Sigmoid colon (tissue), 7 donors: ENCODE measurements at places on chromosomes 2 and 18. TPM values are rescaled to one million over a fixed set of nuclear protein-coding genes. Genes with fewer than 3 reads are reported as not detected.
A peak's percentile ranks its signal among the peaks of the same experiment; 100 is the strongest.

GRCh38 chr18:49161627-49162026 is 210.9 kb upstream of the SMAD7 start:
- no peaks in the 10 kb centered on the region for H3K36me3 ChIP-seq
- H3K27ac ChIP-seq: no peak overlapping the region
- H3K4me1 ChIP-seq: no peaks in the 10 kb centered on the region
- H3K27me3 ChIP-seq: no peaks in the 10 kb centered on the region

DNA sequence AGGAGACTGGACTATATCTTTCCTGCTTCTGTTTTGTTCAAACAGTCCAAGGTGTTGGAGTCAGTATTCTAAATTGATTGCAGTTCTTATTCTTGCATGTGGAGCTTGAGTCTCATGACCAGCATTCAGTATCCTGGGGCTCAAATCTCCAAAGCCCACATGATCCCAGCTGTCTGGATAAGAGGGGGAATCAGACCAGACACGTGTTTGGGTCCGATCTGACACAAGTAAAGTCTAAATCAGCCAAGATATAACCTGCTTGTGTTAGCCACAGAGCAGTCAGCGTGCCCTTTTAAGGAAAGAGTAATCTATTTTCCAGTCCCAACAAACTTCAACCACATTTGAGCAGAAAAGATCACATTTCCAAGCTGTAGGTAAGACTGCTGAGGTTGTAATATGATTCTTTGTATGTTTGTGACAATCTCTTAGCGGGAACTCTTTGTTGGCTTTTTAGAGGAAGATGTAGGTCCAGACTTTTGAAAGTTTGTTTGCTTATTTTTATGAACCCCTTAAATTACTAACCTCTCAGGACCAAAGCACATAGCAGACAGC is 334.6 kb downstream of the SLC4A3 start:
- no peaks in the 10 kb centered on the region for H3K36me3 ChIP-seq
- no peaks in the 10 kb centered on the region for H3K27me3 ChIP-seq
- no peaks in the 10 kb centered on the region for H3K4me1 ChIP-seq
- no peak overlapping the region for H3K4me3 ChIP-seq

GRCh38 chr18:9831036-9831722 is 54.6 kb upstream of the TXNDC2 start:
- H3K36me3 ChIP-seq: no peaks in the 10 kb centered on the region
- H3K4me3 ChIP-seq: no peak overlapping the region
- H3K4me1 ChIP-seq: peaks cover 45% of the 10 kb centered on the region
- peak overlapping the region; percentile 22 for H3K27ac ChIP-seq

GRCh38 chr2:8121826-8122513 is 559.9 kb upstream of the ID2 start:
- H3K27me3 ChIP-seq: no peaks in the 10 kb centered on the region
- H3K4me3 ChIP-seq: no peak overlapping the region
- H3K4me1 ChIP-seq: peaks cover 43% of the 10 kb centered on the region
- DNase-seq: no peak

GRCh38 chr2:52113338-52113737 is 1081.4 kb upstream of the NRXN1 start:
- no peak for DNase-seq
- H3K4me1 ChIP-seq: no peaks in the 10 kb centered on the region
- H3K36me3 ChIP-seq: no peaks in the 10 kb centered on the region
- H3K27me3 ChIP-seq: no peaks in the 10 kb centered on the region
- no peak overlapping the region for H3K27ac ChIP-seq

DNA sequence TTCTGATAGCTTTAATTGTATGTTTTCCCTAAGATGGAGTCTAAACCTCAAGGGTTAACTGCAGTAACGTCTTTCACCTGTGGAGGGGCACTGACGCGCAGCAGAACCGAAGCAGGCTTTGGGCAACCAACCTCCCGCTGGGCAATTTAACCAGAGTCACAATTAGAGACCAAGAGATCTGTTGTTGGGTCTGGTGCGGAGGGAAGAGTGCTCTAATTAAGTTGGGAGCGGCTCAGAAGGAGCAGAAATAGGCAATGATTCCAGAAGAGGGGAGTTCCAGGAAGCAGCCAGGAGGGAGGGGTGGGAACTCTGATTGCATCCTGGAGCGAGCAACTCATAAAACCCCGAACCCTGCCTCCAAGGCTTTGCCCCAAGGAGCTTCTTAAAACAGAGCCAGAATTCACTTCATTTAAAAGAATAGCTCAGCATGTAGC is 245.8 kb downstream of the PAX3 start:
- H3K27ac ChIP-seq: no peak overlapping the region
- H3K36me3 ChIP-seq: no peaks in the 10 kb centered on the region
- no peaks in the 10 kb centered on the region for H3K27me3 ChIP-seq

- DNase-seq: no peak
- no peaks in the 10 kb centered on the region for H3K27me3 ChIP-seq
- no peak overlapping the region for H3K27ac ChIP-seq
- H3K4me1 ChIP-seq: no peaks in the 10 kb centered on the region
- peaks cover 70% of the 10 kb centered on the region for H3K36me3 ChIP-seq
- H3K4me3 ChIP-seq: no peak overlapping the region
Measured at GRCh38 chr2:62874881-62875383, 169.4 kb downstream of the EHBP1 start.

DNA sequence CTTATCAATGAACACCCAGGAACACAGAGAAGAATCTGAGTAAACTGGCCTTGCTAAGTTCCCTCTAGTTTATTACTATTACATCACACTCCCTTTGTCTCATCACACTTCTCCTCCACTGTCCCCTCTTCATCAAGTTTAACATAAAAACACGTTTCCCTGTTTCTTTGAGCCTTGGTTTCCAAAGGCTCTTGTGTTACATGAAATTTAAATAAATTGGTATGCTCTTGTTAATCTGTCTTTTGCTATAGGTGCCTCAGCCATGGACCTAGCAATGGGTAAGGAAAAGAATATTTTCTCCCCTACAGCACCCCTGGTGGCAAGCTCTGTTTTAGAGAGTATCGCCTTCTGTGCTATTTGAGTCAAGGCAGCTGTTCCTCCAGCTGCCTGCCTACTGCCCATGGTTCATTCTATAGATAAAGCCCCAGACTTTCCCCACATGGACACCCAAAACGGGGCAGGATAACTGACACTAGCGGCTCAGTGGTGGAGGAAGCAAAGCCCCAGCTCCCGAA is 31.8 kb downstream of the TGIF1 start:
- no peaks in the 10 kb centered on the region for H3K27me3 ChIP-seq
- H3K4me3 ChIP-seq: no peak overlapping the region
- no peak for DNase-seq
- H3K36me3 ChIP-seq: no peaks in the 10 kb centered on the region

DNA sequence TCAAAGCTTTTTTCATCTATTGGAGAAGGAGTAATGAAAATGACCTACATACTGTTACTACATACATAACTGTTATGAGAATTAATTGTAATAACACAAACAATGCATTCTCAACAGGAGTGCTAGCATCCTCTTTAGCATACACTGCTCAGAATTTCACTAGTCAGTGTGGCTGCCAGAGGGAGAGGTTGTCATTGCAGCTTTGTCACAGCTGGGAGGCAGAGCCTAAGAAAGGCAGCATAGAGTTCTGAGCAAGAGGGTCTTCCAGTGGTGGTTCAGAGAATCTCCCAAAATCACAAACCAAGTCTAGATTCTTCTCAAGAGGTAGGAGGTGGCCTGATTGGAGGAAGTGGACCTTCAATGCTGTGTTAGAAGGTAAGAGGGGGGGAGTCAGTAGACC is 286.7 kb upstream of the CYRIA start:
- no peaks in the 10 kb centered on the region for H3K36me3 ChIP-seq
- no peak overlapping the region for H3K27ac ChIP-seq
- no peak for DNase-seq
- H3K4me1 ChIP-seq: no peaks in the 10 kb centered on the region
- no peak overlapping the region for H3K4me3 ChIP-seq
- no peaks in the 10 kb centered on the region for H3K27me3 ChIP-seq

GRCh38 chr18:36758623-36759022 is 70.2 kb downstream of the TPGS2 start:
- no peak overlapping the region for H3K4me3 ChIP-seq
- H3K4me1 ChIP-seq: no peaks in the 10 kb centered on the region
- no peaks in the 10 kb centered on the region for H3K36me3 ChIP-seq
- DNase-seq: no peak

GRCh38 chr2:170830166-170830565 is 13.5 kb downstream of the GAD1 start:
- H3K27ac ChIP-seq: no peak overlapping the region
- no peaks in the 10 kb centered on the region for H3K36me3 ChIP-seq
- peaks cover 34% of the 10 kb centered on the region for H3K27me3 ChIP-seq
- H3K4me1 ChIP-seq: no peaks in the 10 kb centered on the region
- DNase-seq: no peak

DNA sequence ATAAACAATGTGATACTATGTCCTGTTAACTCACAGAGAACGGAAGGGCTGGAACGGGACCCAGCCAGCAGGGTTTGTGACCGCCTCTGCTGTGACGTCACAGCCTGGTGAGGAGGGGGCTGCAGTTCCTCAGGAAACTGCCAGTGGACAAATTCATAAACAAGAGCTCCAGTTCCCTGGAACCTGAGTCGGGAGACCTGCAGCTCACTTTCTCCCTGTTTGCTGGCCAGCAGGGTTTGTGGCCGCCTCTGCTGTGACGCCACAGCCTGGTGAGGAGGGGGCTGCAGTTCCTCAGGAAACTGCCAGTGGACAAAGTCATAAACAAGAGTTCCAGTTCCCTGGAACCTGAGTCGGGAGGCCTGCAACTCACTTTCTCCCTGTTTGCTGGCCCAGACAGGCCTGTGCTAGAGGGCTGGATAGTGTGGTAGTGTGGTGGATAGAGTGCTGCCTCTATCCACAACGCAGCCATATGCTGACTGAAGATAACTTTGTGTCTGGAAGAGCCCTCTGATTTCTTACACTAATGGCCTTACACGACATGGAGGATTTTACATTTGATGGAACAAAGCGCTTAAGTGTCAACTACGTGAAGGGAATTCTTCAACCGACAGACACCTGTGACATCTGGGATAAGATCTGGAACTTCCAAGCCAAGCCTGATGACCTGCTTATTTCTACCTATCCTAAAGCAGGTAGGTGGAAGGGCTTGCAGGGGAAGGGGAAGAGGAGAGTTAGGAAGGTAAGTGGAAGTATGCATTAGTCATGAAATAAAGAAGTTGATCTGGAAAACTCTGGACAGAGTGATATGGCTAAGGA is at the start of gene SULT1C4:
SULT1C4 (plus strand) TSS at position 140 of the 816 bp plus-strand sequence; CDS start at position 524, 384 bp downstream.
- peaks cover 18% of the 10 kb centered on the region for H3K4me1 ChIP-seq
- no peaks in the 10 kb centered on the region for H3K36me3 ChIP-seq
- H3K4me3 ChIP-seq: peak within 1 kb of the TSS; percentile 25
- peak within 1 kb of the TSS; percentile 64 for H3K27ac ChIP-seq
- DNase-seq: peak; percentile 80
- no peaks in the 10 kb centered on the region for H3K27me3 ChIP-seq

DNA sequence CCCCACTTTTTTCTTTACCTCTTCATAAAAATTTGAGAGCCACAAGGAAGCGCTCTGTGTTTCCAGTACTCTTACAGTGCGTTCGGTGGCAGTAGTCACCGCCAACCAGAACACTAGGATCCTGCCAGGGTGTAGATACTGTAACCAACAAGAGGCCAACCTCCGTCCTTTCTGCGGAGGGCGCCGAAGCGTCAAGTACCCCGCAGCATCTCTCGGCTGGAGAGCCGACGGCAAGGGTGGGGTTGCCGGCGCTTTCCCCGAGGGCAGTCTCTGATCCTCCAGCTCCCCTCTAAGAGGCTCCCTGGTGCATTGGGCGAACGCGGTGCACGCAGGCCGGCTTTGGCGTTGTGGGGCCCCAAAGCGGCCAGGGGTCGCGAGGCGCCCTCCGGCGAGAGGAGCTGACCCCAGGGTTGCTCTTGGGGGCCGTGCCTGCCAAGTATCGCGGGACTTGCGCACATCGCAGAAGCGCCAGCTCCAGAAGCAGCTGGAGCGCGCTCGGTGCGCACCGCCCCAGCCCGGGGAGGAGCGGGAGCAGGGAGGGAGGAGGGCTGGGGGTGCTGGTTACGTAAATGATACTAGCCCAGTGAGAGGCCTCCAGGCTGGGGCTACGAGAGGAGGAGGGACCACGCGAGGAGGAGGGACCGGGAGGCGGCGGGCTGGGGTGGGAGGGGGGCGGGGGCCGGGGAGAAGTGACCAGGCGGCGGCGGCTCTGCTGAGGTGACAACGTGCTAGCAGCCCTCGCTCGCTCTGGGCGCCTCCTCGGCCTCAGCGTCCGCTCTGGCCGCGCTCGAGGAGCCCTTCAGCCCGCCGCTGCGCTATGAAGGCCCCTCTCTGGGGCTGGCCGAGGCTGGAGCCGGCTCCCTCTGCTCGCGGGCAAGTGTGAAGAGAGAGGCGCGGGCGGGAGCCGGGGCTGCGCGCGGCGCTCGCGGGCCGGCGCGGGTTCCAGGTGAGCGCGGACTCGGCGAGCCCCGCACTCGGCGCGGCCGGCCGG is at the start of gene GALNT13:
GALNT13 (plus strand) TSS at position 692 of the 991 bp plus-strand sequence.
- H3K36me3 ChIP-seq: no peaks in the 10 kb centered on the region
- peaks cover 18% of the 10 kb centered on the region for H3K27me3 ChIP-seq
- H3K27ac ChIP-seq: no peak within 1 kb of the TSS
- DNase-seq: peak; percentile 70

- peak overlapping the region; percentile 87 for H3K27ac ChIP-seq
- peaks cover 79% of the 10 kb centered on the region for H3K4me1 ChIP-seq
- no peaks in the 10 kb centered on the region for H3K36me3 ChIP-seq
- H3K4me3 ChIP-seq: peak overlapping the region; percentile 32
- peak; percentile 71 for DNase-seq
- no peaks in the 10 kb centered on the region for H3K27me3 ChIP-seq
Measured at GRCh38 chr2:237732790-237733381, 65.7 kb upstream of the RBM44 start.

DNA sequence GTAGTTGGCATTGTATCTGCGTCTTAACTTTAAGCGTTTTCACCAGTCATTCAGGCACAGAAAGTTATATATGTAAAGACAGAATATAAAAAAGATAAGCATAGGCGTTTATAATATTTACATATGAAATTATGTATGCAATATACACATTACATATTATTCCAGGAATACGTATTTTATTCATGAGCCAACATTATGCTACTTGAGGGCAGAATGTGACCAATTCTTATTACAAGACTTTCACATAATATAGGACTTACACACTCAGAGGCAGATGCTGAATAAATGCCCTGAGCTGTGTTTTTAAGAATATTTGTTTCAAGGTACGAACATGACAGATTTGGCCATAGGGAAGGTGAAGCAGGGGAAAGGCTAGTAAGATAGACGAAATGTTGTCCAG is 874.7 kb downstream of the NRXN1 start:
- no peak overlapping the region for H3K27ac ChIP-seq
- H3K27me3 ChIP-seq: no peaks in the 10 kb centered on the region
- H3K4me1 ChIP-seq: no peaks in the 10 kb centered on the region
- H3K36me3 ChIP-seq: no peaks in the 10 kb centered on the region
- no peak for DNase-seq

DNA sequence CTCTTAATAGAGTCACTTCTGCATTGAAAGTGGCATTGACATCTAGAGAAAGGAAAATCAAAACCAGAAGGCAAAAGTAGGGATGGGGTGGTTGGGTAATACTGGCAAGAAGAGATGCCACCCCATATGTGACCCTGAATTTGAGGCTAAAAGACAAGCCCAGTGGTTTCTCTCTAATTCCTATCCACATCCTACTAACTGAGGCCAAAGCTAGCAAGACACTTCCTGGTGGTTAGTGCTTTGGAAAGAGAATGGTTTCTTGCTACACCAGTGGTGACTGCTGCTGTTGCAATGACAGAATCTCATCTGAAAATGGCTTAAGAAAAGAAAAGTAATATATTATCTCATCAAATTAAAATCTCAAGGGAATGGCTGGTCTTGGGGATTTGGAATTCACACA is 640.6 kb downstream of the EPHA4 start:
- H3K27me3 ChIP-seq: no peaks in the 10 kb centered on the region
- H3K4me3 ChIP-seq: no peak overlapping the region
- H3K27ac ChIP-seq: no peak overlapping the region
- no peaks in the 10 kb centered on the region for H3K36me3 ChIP-seq
- no peaks in the 10 kb centered on the region for H3K4me1 ChIP-seq

CPO gene
- 0.12 TPM for polyA plus RNA-seq

COL4A3 gene
- 1.0 TPM for polyA plus RNA-seq

KLHL30 gene
- polyA plus RNA-seq: 0.19 TPM

NEU2 gene
- polyA plus RNA-seq: not detected

EGR4 gene
- 0.07 TPM for polyA plus RNA-seq
